ENCODE measurements at places on chromosomes 7 and 10. TPM values are rescaled to one million over a fixed set of nuclear protein-coding genes. Genes with fewer than 3 reads are reported as not detected.

DNA sequence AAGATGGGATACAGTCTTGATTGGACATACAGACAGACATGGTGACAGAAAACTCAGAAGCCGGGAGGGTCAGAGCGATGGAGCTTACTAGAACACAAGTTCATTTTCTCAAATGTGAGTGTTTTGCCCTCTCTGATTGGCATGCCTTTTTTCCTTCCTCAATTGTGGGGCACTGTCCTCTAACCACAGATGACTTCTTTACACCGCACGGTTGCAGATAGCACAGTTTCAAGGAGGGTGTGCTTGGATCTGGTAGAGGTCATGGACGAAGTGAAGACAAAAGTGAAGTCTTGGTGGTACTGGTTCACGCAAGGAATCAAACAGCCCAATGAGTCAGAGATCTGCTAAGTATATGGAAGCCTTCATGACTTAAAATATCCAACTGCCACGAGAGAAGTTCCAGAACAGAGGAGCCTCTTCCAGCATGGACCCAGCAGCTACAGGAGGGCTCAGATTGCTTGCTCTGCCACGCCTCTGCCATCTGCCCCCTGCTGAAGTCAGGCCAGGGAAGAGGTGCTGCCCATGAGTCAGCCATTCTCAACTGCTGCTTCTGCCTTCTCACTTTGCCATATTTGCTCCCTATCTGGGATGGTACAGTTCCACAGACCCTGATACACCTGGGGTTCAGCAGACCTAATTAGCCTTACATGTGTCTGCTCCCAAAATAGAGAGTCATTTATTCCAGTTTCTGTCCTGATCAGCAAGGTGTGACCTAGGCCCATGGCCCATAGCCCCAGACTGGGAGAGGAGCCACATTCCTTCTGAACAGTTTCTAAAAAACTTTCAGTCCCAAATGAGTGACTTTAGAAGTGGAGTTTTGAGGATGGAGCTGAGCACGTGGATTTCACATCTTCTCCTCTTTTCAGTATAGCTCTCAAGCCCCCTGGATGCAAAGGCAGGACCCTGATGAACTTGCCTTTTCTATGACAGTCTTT, 413.8 kb downstream of the KCNMA1 start:
- peaks cover 26% of the 10 kb centered on the region for H3K27me3 ChIP-seq
- H3K27ac ChIP-seq: no peak overlapping the region
- no peaks in the 10 kb centered on the region for H3K36me3 ChIP-seq
- DNase-seq: no peak
- no peak overlapping the region for H3K4me3 ChIP-seq
- peaks cover 22% of the 10 kb centered on the region for H3K4me1 ChIP-seq

DNA sequence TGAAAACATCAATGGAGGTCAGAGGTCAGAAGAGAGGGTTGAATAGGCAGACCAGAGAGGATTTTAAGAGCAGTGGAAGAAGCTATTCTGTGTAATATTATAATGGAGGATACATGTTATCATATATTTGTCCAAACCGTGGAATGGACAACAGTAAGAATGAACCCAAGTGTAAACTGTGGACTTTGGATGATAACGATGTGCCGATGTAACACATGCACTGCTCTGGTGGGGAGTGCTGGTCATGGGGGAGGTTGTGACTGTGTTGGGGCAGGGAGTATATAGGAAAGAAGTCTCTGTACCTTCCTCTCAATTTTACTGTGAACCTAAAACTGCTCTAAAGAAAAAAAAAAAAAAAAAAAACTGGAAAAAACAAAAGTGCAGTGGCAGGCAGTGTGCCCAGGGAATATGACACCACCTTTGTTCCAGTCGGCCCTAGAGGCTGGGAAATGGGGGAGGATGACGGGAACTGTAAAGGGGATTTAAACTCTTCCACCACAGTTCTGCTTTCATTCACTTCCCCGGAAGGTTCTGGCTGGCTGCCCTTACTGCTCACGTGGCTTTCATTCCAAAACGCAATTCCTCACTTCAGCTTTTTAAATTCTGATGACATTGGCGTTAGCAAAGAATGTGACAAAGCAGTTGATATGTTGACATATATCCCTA, 113.7 kb upstream of the ANKRD1 start:
- H3K4me3 ChIP-seq: no peak overlapping the region
- H3K36me3 ChIP-seq: no peaks in the 10 kb centered on the region
- H3K4me1 ChIP-seq: peaks cover 21% of the 10 kb centered on the region
- no peak overlapping the region for H3K27ac ChIP-seq

- no peaks in the 10 kb centered on the region for H3K27me3 ChIP-seq
- no peaks in the 10 kb centered on the region for H3K36me3 ChIP-seq
- H3K4me3 ChIP-seq: no peak overlapping the region
- no peaks in the 10 kb centered on the region for H3K4me1 ChIP-seq
These were observed 17.5 kb upstream of the TSGA13 start for GRCh38 chr7:130703851-130704250.

DNA sequence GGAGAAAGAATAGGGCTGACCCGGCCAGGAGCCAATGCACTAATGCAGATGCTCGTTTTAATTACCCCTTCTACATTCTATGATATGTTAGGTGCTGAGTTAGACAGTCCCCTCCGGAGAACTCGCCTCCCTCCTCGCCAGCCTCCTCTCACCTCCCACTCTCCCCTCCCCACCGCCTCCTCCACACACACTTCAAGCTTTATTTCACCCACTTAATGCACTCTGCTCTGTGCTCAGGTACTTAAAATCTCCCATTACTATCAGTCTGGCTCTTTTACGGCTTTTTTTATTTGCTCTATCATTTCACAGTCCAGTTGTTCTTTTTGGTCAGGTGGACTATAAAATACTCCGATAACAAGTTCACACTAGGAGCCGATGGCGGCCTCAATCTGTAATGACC, 231.6 kb downstream of the TEX36 start:
- H3K27ac ChIP-seq: no peak overlapping the region
- H3K36me3 ChIP-seq: no peaks in the 10 kb centered on the region
- peaks cover 6% of the 10 kb centered on the region for H3K4me1 ChIP-seq
- DNase-seq: no peak
- H3K4me3 ChIP-seq: no peak overlapping the region

DNA sequence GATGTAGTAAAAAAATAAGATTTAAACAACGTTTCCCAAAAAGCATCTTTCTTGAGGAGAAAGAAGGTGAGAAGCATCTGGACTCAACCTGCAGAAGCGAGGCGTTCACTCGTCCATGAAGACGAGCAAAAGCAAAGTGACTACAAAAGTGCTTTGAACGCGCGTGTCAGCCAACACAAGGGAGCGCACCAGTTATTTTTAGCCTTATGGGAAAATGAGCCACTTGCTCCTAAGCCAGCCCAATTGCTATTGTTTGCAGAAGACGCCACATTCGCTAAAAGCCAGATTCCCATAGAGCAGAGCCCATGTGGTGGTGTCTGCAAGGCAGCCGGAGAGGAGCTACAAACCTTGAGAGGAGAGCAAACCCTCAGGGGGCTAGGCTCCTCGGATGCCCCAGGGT, 122.5 kb downstream of the FAM53B start:
- no peaks in the 10 kb centered on the region for H3K27me3 ChIP-seq
- DNase-seq: no peak
- H3K4me1 ChIP-seq: peaks cover 10% of the 10 kb centered on the region
- H3K36me3 ChIP-seq: no peaks in the 10 kb centered on the region
- H3K27ac ChIP-seq: no peak overlapping the region
- H3K4me3 ChIP-seq: no peak overlapping the region

- H3K27me3 ChIP-seq: peaks cover 22% of the 10 kb centered on the region
- H3K27ac ChIP-seq: no peak overlapping the region
- no peaks in the 10 kb centered on the region for H3K36me3 ChIP-seq
- peak; percentile 63 for DNase-seq
- no peaks in the 10 kb centered on the region for H3K4me1 ChIP-seq
These were observed 74.8 kb downstream of the GRID1 start for GRCh38 chr10:86291616-86292340.

- peak overlapping the region; percentile 56 for H3K4me3 ChIP-seq
- no peaks in the 10 kb centered on the region for H3K27me3 ChIP-seq
- DNase-seq: no peak
- H3K36me3 ChIP-seq: no peaks in the 10 kb centered on the region
- H3K27ac ChIP-seq: peak overlapping the region; percentile 75
These were observed 303.7 kb downstream of the WDR11 start for GRCh38 chr10:121154846-121155245.

- H3K4me3 ChIP-seq: no peak overlapping the region
- no peak overlapping the region for H3K27ac ChIP-seq
- no peaks in the 10 kb centered on the region for H3K36me3 ChIP-seq
- DNase-seq: no peak
- H3K4me1 ChIP-seq: no peaks in the 10 kb centered on the region
- no peaks in the 10 kb centered on the region for H3K27me3 ChIP-seq
These were observed 17.6 kb downstream of the MINDY3 start for GRCh38 chr10:15842556-15843169.

Gene IQUB
- total RNA-seq: 1.2 TPM

DNA sequence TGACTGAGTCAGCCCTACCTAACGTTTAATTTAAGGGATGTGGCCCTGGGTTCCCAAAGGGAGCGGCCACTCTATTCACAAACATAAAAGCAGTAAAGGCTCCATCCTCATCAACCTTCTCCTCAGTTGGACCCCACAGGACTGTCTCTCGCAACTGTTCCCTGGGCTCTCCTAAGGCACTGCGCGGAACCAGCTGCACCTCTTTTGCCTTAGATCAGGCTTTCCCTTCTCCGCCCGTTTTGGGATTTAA, 689 bp upstream of the GTPBP4 start:
- peaks cover 14% of the 10 kb centered on the region for H3K36me3 ChIP-seq
- peak overlapping the region; percentile 98 for H3K4me3 ChIP-seq
- DNase-seq: no peak
- H3K27ac ChIP-seq: peak overlapping the region; percentile 97

DNA sequence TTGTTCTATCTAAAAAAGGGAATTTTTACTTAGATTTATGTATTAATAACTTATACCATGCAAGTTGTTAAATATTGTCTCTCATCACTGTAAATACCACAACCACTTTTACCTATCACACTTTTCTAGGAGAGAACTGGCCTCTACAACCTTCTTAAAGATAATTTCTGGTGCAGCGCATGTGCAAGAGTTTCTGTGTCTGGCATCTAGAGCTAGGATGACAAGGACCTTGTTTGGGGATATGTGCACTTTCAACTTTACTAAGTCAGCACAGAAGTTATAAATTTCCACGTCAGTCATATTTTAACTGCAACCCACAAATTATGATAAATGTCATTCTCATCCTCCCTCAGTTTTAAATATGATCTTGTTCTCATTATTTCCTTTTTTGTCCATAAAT, 156.9 kb upstream of the ADCY1 start:
- H3K27ac ChIP-seq: no peak overlapping the region
- no peaks in the 10 kb centered on the region for H3K36me3 ChIP-seq
- no peak for DNase-seq
- H3K4me3 ChIP-seq: no peak overlapping the region
- no peaks in the 10 kb centered on the region for H3K4me1 ChIP-seq

Gene ZNF853
- total RNA-seq: 9.2 TPM

- DNase-seq: peak; percentile 52
- H3K27me3 ChIP-seq: peaks cover 25% of the 10 kb centered on the region
- no peaks in the 10 kb centered on the region for H3K36me3 ChIP-seq
- peaks cover 6% of the 10 kb centered on the region for H3K4me1 ChIP-seq
- peak overlapping the region; percentile 34 for H3K4me3 ChIP-seq
- peak overlapping the region; percentile 75 for H3K27ac ChIP-seq
These were observed 88.1 kb downstream of the FOXL3 start for GRCh38 chr7:378041-378420.

Gene CHRM2
- 11.4 TPM for total RNA-seq

Gene MACC1
- total RNA-seq: 27.8 TPM
